ENCODE measurements at places on chromosomes 6 and 20.

DNA sequence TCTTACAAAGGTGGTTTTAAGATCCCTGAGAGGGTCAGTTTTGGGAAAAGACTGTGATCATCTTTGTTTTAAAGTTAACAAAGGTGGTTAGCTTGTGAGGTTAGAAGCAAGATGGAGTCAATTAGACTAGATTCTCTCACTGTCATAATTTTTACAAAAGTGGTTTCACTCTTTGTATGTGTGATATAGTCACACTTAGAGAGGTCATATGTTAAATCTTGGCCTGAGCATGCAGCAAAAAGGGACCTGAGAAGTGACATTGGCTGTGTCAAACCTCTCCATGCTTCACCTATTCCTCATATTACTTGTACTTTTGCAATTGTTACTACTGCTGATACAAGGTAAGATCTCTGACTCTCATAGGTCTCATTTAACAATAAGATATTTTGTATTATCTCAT, 368.0 kb downstream of the TBC1D32 start:
- no peak for DNase-seq

DNA sequence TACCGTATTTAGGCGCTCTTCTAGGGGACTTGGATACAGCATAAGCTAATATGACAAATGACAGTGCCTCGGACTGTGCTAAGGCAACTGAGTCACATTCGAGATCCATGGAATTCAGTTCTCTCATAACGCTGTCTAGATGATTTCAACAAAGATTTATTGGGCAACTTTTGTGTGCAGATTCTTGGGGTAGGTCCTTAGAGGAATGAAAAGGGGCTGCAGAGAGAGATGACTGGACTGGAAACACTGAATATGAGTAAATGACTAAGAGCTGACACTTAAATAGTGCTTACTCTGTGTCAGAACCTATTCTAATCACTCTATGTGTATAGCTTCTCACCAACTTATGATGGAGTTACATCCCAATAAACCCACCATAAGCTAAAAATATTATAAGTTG, 36.4 kb upstream of the MARCKS start:
- no peak for DNase-seq

DNA sequence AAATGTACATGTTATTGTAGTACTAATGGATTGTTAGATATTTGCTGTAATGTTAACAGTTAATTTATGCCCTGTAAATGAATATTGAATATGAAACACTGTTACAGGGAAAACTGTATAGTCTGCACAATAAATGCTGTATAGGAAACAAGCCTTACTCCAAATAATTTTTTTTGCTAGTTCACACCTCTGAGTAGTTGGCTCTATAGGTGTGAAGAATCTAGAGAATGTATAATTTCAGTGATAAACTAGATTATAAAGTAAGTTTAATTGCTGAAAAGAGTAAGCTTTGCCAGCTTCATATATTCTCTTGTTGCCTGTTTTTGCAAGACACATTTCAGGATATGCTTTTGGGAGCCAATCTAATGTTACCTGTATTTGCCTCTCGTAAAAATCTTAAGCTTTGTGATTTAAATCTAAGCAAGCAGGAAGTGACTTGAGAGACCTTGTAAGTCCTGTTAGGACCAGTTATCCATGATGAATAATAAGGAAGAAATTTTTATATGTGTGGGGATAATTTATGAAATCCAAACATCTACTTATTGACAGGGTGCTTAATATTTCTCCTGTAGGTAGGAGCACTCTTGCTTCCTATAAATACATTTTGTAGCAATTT, 232.4 kb downstream of the ZFAND3 start:
- DNase-seq: no peak

DNA sequence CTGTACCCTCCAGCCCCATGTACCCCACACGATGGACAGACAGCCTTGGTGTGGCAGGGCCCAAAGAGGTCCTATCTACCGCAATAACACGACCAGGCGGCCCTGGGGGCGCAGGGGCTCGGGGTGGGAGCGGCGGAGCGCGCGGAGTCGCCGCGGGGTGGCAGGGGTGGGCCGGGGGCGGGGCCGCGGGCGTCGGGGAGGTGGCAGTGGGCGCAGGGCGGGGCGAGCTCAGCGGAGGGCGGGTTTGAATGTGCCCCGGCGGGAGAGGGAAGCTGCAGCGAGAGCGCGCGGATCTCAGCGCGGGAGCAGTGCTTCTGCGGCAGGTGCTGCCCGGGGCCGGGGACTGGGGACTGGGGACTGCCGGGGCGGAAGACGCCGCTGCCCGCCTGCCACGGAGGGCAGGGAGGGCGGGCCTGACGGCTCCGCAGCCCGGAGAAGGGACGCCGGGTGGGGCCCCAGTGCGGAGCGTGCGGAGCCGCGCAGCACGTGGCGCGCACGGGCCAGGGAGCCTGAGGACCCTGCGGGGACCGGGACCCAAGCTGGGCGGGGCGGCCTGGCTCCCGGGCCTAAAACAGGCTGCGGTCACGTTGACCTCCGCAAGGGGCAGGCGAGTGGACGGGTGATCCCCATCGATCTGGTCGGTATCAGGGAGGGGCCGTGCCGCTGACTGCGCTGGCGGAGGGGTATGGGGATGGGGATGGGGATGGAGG, at the start of gene SLC29A1:
TSS of gene SLC29A1 (plus strand) at position 277 of the 710 bp plus-strand sequence. CDS start 3,719 bp downstream, outside the sequence.
- peak; percentile 82 for DNase-seq

DNA sequence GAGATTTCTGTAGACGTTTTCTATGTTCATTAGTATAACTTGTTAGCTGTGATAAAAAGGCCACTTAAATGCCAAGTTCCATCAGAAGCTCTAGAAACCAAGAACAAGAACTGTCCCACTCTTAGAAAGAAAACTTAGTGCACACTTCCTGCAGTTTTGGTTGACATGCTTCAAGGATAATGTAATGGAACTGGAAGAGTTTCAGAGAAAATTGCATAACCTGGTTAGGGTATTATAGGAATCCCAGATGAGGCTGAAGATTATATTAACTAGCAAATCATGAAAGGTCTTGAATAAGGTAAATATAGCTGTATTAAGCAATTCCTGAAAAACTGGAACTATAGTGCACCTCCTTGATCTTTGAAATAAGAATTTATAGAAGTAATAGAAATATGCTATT, 1.8 kb upstream of the PHACTR2 start:
- no peak for DNase-seq

DNA sequence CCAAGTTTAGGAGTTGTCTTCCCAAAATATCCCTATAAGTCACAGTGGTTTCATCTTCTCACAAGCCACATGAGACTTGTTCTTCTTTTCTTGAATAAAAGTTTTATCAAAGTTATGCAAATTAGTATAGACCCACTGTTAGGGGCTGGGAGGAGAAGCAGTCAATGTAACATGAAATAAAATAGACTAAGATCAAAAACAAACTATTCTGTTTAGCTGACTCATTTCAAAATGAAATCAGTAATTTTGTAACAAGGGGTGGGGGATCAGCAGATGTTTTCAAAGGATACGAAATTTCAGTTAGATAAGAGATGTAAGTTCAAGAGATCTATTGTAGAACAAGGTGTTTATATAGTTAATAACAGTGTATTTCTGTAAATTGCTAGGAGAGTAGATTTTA, 339.6 kb upstream of the PRDM1 start:
- DNase-seq: no peak

DNA sequence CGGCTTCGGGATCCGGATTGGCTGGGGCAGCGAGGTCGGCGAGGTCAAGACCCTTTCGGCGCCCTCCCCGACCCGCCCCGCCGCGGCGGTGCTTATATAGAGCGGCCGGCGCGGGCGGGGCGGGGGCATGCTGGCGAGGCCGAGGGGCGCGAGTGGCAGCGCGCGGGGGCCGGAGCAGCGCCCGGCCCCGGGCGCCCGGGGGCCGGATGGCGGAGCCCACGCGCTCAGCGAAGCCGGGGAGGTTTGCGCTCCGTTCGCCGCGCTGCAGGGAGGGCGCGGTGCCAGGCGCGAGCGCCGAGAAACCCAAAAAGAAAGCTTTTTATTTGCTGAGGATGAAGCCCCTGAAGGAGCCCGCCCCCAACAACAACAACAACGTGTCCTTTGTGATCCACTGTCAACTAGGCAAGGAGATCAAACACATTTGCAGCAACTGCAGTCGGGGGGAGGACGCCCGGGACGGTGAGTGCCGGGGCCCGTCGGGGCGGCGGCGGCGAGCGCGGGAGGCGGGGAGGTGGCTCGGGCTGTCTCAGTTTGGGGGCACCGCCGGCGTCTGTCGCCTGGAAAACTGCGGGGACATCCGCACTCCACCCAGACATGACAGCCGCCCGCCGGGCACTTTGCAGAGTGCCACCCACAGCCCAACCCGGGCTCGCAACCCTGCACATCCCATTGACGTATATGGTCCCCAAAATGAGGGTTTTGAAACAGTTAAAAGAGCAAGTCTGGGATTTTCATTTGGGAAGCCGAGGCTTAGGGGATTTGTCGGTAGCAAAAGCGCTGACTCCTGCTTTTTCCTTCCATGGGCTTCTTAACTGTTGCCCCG, 297.3 kb downstream of the PHACTR1 start:
- DNase-seq: no peak

DNA sequence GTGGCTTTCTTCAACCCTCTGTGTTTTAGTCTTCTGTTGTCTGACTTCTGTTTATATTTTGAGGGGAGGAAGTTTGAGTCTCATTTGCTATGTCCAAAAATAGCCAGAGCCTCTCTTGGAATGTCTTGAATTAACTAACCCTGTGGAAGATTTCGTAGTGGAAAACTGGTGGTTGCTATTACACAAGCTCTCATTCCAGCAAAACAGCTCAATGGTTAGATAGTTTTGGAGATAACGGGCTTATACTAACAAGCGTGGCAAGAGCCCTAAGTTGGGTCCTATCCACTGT, 1.6 kb downstream of the CCN2 start:
- DNase-seq: no peak

GRCh38 chr6:120378582-120379220, 955.6 kb downstream of the TBC1D32 start:
- no peak for DNase-seq

GRCh38 chr6:11828262-11828870, 49.8 kb upstream of the ADTRP start:
- no peak for DNase-seq

- no peak for DNase-seq
These were observed 115.2 kb downstream of the PRND start for GRCh38 chr20:4836935-4837334.

- no peak for DNase-seq
These were observed 15.6 kb upstream of the SRC start for GRCh38 chr20:37330316-37330715.

- DNase-seq: no peak
These were observed 266.1 kb upstream of the ARID1B start for GRCh38 chr6:156511051-156511450.

DNA sequence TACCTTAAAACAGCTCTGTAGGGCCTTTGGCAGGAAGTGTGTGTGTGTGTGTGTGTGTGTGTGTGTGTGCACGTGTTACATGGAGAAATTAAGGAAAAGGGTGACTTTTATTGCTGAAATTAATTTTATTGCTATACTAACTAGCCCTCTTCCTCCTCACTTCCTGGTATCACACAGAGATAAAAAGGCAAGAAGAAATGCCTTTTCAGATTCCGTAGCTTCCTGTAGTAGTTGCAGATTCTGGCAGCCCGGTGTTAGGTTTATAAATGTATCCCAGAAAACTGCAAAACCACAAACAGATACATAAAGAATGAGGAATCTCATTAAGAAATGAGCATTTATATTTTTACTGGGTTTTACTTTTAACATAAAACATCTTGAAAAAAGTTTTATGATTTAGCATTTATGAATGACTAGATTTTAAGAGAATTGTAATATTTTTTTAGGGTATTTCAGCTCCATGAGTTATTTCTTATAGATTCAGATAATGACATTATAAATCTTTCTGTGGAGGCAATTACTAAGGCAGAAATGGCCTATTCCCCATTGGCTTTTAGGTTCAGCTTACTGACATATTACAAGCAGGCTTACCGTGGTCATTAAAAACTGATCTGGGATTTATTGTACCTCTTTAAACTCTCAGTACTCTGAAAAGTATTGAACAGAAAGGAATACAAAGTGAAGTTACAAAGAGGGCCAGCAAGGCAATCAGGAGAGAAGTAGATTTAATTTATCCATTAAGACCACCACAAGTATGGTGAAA, 249.1 kb upstream of the TSHZ2 start:
- DNase-seq: no peak

DNA sequence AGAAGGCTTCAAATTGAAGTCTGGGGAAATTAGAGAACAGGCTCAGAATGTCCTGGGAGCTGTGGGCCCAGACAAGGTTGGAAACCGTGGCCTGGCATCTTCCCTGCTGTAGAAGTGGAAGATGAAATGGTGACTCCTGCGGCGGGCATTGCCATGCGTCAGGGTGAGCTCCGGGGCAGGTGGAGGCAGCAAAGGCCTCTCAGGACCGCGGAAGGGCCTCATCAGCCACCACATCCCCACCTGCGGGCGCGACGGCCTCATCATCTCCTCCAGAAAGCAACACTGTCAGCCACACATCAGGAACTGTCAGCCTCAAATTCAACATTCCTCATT, 161.7 kb downstream of the SYNDIG1 start:
- no peak for DNase-seq

GRCh38 chr20:61333484-61334108, 81.5 kb downstream of the CDH4 start:
- no peak for DNase-seq

DNA sequence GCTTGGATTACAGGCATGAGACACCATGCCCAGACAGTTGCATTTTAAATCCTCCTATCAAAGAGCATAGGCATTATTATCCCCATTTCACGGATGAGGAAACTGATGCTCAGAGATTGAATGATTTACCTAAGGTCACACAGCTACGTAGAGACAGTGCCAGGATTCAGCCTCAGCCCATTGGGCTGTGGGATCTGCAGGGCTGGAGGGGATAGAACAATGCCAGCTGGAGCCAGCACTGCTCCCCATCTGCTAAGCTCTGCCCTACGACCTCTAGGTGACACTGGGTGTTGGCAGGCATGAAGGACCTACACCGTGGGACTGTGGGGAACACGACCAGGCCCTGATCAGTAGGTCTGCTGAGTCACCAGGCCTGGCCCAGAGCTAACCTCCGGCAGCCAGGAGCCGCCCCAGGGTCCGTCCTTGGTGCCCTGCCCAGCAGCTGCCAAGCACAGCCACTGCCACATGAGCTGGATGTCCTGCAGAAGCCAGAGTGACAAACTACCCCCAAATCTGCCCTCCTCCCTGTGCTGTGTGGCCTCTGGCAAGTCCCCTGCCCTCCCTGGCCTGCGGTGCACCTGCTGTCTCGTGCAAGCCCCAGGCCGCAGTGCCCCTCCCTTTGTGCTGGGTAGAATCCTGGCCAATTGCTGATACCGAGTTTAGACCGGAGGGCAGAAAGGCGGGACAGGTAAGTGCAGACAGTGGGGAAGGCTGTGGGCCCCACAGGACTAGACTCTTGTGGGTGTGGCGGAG, 47.6 kb upstream of the PTGIS start:
- DNase-seq: no peak

DNA sequence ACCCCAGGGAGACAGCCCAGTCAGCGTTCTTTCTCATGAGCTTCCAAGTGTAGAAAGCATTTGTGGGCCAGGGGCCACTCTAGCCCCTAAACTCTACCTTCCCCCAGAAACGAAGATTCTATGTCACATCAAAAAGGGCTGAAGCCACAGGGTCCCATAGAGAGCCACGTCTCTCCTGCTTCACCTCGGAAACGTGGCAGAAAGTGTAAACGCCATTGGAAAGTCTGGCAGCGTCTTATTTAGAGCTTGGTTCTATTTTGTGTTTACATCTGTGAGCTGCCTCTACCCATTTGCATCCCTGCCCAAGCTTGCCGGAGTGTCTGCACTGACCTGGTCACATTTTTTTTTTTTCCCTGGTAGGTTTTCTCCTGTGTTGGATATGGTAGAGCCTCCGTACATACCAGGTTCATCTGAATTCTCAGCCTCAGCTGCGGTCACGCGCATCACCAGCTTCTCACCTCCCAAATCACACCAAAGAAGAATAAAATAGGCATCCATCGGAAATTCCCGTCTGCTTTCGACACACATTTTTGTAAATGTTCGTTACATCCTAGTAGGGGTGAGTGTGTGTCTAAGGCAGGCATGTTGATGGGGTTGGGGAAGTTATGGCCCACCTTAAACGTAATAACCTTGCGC, 62.6 kb downstream of the NPEPL1 start:
- no peak for DNase-seq
